ENCODE measurements at places on chromosomes 2 and 18.

DNA sequence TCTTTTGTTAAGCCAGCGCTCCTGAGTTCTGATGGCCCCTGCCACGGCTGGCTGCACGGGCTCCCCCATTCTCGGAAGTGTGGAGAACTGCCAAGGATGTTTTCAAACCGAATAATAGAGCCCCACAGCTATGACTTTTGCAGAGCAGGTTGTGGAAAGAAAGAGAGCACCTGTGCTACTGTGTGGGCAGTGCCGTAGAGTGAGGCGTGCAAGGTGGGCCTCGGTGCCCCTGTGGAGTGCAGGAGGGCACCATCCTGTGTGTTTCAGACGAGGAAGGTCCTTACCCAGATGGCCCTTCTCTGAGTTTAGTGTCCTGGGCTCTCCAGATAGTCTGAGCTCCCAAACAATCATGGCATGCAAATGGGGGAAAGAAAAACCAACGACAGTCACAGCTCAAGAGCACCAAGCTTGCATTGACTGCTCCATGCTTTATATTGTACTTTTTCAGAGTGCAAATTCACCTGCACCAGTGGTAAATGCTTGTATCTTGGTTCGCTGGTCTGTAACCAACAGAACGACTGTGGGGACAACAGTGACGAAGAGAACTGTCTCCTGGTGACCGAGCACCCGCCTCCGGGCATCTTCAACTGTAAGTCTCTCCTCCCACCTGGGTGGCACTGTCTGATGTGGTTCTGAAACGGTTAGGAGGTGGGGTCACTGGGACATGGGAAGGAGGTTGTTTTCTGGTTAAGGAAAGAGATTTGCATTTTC is 219.4 kb downstream of the LDLRAD4 start:
- no peak for DNase-seq

- no peak for DNase-seq
These were observed 16.6 kb downstream of the SESTD1 start for GRCh38 chr2:179248024-179248348.

DNA sequence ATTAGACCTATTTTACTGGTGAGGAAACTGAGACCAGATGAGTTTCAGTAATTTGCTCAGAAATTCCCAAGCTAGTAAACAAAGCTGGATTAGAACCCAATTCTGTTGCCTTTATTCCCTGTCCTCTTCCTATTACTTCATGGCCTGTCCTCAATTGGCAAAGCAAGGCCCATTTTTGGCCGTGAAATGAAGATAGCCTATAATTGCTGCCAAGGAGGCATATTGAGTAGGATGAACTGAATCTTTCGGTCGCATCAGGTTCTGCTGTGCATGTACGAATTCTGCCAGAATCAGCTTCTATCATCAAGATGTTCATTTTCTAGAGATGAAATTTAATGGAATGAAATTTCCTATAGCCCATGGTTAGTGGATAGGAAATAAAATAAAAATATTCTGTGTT is 1485.2 kb upstream of the PIK3C3 start:
- no peak for DNase-seq

DNA sequence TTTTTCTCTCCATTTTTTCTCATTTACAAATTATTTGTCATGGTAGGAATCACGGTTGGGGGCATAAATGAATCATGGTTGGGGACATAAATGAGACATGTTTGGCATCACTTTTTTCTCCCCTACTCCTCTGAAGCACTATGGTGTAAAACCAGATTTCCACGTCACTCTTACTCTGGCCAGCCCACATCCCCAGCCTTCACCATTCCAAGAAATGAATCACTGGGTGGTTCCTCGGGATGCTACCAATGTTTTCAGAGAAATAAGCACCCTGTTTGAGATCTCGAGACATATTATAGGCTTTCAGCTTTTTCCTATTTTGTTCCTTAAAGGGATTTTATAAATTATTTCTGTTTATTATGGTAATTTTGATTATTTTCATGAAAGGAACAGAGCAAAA is 155.0 kb upstream of the SLC8A1 start:
- DNase-seq, result no peak

GRCh38 chr2:117972476-117973123 is 41.3 kb downstream of the CCDC93 start:
- DNase-seq, result no peak

DNA sequence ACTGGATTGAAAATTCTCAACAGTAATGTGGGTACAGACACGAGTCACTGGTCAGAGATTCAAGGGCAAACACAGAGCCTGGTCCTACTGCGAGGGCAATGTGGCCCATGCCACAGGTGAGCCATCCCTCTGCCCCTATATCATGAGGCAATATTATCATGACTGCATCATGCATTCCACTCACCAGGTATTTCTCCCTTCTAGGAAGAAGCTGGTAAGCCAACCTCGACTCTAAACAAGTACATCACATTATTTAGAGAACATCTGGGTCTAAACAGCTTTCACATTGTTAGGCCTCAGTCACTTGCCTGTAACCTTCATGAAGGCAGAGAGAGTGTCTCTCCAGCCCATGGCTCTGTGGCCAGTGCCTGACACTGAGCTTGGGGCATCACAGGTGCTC is 14.6 kb upstream of the RPL31 start:
- no peak for DNase-seq

GRCh38 chr2:180604077-180604476 is 376.3 kb upstream of the UBE2E3 start:
- DNase-seq, result peak; percentile 36

- peak; percentile 89 for DNase-seq
These were observed 3.4 kb upstream of the HS6ST1 start for GRCh38 chr2:128321784-128322714.

GRCh38 chr2:100446696-100447095 is 23.6 kb upstream of the NMS start:
- no peak for DNase-seq

- DNase-seq, result peak; percentile 60
These were observed 5.1 kb downstream of the NFATC1 start for GRCh38 chr18:79400591-79401381.

DNA sequence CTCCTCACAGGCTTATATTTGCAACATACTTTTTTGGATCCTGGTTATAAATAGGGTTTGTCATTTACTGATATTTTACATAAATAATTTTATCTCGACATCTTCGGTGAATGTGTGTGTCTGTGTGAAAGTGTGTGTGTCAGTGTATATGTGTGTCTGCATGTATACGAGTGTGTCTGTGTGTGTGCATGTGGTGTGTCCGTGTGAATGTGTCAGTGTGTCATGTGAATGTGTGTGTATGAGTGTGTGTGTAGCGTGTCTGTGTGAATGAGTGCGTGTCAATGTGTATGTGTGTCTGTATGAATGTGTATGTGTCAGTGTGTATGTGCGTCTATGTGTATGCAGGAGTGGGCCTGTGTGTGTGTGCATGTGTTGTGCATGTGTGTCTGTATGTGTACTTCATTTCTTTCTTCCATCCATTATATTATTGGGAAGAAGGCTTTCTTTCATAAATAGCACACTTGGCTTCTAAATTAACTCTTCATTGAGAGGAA is 161.6 kb downstream of the ST6GAL2 start:
- DNase-seq, result no peak

- DNase-seq, result no peak
These were observed 50.5 kb downstream of the KLHL29 start for GRCh38 chr2:23435250-23436035.

GRCh38 chr2:231395188-231396057 is at the start of gene B3GNT7:
Gene B3GNT7, plus strand, starts transcription at chr2:231395710. Its CDS starts 94 bp downstream, at chr2:231395804.
- DNase-seq, result no peak

- DNase-seq, result no peak
These were observed 723.3 kb upstream of the DDX18 start for GRCh38 chr2:117091041-117091837.

DNA sequence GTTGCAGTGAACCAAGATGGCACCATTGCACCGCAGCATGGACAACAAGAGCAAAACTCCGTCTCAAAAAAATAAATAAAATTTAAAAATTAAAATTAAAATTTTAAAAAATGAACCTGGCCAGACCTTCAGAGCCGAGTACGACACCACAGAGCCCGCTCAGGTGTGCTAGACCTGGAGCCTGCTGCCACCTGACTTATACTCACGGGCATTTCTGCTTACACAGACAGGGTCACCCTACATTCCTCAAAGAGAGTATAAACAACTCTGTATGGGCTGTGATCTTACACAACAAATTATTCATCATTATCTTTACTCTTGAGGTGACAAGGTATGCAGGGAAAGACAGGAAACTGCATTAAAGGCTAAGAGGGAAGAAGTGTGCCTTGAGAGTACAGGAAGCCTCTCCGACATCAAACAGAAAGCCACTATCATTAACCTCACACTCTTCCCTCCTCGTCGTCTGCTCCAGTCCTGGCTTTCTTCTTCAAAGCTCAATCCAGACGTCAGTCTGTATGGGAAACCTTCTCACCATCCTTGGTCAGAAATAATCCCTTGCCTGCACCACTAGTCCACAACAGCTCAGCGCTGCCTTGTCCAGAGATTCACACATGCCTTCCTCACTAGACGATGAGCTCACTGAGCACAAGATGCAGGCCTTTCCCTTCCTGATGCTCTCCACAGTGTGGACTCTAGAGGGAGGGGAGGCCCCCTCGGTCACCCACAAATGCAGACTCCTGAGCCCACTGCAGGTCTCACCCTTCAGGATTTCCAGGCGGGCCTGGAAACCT is 56.2 kb downstream of the UXS1 start:
- DNase-seq, result no peak

DNA sequence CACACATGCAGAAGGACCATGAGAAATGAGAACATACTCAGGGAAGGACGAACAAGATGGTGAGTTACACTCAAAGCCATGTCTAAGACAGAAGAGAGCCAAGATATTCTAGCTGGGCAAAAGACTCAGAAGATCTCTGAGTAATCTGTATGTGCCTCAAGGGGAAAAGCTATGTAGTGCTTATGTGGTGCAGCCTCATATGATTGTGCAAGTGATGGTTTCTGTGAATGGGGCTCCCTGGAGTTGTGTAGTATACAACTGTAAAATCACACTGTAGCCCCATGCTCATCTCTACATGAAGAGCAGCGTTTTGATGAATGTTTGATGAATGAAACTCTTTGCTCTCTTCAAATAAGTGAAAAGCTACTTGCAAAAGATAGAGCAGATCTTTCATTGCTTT is 57.5 kb downstream of the OSR1 start:
- no peak for DNase-seq

DNA sequence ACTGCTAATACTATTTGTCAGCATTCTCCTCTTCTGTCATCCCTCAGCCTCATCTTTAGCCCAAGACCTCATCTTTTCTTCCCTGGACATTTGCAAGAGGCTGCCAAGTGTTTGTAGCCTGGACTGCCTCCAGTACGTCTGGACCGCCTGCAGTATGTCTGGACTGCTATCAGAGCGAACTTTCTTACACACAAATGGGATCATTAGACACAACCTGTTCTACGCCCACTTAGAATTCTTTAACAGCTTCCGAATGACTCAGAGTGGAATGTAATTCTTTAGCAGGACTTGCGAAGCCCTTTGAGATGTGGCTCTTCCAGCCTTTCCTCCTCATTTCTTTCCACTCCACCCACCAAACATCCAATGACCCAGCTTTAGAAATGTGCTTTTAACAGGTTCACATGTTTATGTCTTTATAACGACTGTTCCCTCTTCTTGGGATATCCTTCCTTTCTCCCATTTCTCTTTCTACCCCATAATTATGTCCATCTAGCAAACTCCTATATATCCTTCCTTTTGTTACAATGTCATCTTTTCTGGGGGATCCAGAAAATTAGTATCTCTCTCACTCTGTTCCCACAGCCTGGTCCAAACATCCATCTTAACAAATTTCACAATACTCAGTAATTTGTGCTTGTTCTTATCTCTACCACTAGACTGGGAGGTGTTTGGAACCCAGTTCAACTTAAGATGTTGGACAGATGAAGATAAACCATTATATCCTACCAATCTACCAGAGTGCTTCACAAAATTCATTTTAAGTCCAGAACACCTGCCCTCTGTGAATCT is 171.3 kb upstream of the PGAP1 start:
- no peak for DNase-seq

GRCh38 chr2:216078776-216079175 is 2.8 kb downstream of the PECR start:
- no peak for DNase-seq

DNA sequence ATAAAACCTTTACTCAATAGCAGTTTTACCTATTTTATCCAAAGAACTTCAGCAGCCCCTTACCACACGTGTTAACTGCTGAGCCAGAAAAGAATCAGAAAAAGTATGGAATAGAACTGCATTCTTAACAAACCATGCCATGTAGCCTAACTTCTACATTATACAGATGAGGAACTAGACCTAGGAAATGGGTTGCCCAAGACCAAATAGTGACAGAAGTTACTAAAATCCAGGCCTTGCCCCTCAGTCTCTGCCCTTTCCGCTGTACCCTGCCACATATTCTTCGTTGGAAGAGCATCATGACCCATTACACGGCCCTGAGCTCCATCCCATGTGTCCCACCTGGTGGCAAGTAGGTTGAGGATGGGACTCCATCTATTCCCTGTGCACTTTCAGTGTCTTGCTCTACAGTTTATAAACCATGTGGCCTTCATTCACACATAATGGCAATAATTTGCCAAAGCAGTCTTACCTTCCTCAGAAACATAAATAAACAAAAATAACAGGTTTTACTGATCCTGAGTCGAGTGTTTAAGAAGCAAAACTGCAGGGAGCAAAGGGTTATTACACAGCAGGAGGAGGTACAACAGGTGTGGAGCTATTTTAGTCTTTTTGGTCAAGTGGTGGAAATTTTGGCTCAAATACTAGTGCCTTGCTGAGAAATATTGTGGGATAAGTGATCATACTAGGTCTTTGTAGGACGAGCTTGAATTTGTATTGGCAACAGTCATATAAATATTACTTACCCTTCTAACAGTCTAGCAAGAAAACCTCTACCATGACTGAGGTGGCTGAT is 46.5 kb downstream of the HNRNPLL start:
- peak; percentile 28 for DNase-seq

DNA sequence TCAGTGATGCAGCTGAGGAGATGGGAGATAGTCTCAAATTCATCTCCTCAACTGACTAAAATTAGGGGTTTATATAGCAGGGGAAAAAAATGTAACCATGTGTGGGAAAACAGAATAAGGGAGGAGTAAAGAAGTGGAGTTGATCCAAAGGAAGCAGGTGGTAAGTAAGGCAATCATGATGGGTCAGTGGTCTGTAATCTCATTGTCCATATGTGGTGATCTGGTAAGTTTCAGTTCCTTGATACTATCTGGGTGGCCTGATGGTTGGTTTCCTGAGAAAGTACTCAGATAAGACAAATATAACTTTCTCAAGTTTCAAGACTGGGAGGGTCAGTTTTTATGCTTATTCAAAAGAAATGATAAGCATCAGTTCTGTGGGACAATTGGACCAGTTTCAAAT is 312.3 kb upstream of the KCNJ3 start:
- DNase-seq, result peak; percentile 33

GRCh38 chr2:46309052-46309953 is 12.1 kb downstream of the EPAS1 start:
- DNase-seq, result no peak

DNA sequence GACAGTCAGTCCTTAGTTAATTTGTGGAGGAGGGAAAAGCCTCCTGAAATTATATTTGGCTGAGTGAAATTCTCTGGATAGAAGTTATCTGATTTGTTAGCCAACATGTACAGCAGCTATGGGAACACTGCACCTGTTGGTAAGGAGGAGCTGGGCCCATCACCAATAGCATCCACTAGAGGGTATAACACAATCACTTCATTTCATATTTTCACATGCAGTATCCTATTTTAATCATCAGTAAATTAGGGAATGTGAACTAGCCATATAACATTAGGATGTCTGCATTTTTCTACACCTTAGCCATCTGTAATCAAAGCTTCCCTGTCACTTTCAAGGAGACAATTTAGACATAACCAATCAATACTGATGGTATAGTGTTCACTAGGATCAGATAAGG is 818.4 kb upstream of the CDH2 start:
- no peak for DNase-seq

GRCh38 chr2:66137606-66138130 is 297.3 kb upstream of the MEIS1 start:
- DNase-seq, result no peak
